ENCODE measurements at places on chromosomes 12 and 14. TPM values are rescaled to one million over a fixed set of nuclear protein-coding genes. Genes with fewer than 3 reads are reported as not detected.

DNA sequence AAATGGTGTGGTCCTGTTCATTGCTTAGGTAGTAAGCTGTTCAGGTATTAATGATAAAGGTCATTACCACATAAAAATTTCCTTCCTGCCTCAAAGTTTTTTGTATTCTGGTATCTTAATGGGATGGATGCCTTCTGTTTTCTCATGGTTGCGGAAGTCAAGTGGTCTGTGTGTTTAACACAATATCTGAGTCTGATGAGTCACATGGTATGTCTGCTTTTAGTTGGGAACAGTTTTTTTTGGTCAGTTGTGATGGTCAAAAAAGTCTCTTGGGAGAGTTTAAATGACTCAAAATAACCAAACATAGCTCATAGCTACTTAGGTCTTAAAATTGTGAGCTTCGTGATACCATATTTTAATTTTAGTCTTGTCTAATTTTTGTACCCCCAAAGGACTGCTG is 40.7 kb downstream of the STK38L start:
- no peak for DNase-seq

GRCh38 chr12:67855103-67855502 is 134.1 kb upstream of the IFNG-AS1 start:
- no peak for DNase-seq

DNA sequence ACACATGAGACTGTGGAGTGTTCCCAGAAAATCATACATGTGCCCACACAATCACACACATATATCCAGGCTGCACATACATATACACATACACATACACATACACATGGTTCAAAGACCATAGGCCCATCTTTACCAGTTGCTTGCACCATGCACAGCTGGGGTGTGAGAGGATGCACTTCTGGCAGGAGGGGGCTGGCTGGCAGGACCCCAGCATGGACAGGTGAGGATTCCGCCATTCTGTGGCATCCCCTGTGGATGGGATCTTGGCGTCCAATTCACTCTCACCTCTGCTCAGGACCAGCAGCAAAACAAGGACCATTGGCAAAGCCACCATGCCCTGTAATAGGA is 7.0 kb downstream of the ITGB7 start:
- DNase-seq = no peak

The EML5 gene
- total RNA-seq = 0.39 TPM

Measured in activated T-helper 2 cell treated with anti-CD3 and anti-CD28 coated beads, Interferon-gamma antibody, Interleukin-2, Interleukin-4, amounts not matched to agents 10 μg/mL and 5 μg/mL and 100 μg/mL, durations not matched to agents 14 hours and 24 hours and 36 hours (primary cell).